ENCODE measurements at places on chromosomes 11 and 22.

DNA sequence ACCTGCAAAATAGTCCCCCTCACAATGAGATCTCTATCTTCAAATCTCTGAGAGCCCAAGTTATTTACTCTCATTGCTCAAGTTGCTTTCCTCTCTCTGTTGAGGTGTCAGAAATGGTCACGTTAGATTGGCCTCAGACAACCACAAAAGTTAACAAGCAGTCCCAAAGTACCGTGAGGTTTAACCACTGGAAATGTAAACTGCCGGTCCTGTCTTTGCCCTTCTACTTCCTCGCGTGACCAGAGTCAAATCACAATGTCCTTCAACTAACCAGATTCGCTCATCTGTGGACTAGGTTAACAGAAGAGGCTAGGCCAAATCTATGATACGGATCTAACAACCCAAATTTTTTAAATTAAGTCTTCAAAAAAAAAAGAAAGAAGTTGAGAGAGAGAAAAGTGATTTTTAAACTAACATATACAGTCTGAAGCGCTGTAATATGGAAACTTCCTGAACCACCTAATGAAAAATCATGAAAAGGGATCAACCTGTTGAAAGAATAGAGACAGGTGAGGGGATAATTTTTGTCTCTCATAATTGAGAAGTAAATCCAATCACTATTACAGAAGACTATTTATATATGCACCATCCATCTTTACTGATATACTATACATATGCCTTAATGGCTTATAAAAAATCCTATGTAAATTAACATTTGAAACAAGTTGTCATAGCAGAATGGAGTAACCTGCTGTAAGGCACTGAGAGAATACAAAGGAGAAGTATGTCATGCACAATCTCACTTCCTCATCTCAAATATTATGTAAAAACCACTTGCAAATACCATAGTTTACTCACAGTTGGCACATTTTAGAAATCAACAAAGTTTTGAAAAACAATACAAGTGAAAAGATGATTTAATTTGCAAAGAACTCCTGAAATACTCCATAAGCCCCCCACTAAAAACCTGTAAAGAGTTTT, 3.3 kb upstream of the JAML start:
- DNase-seq, result no peak

DNA sequence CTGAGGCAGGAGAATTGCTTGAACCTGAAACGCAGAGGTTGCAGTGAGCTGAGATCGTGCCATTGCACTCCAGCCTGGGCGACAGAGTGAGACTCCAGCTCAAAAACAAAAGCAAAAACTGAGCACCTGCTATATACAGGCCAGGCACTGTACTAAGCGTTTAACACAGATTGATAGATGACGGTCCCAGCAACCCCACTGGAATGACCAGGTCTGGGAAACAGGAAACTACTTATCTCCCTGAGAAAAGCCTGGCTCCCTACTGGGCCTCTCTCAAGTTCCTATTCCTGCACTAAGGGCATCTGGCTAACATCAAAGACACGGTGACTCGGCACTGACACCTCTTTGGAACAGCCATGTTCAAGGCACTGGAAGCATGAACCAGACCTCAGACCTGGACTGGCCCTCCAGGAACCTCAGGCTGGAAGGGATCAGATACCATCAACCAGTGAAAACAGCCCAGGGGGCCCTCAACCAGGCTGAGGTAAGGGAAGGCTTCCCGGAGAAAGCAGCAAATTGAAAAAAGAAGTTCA, 16.6 kb downstream of the ARAP1 start:
- DNase-seq, result no peak

- no peak for DNase-seq
Measured at GRCh38 chr22:28706845-28707244, 27.2 kb upstream of the TTC28 start.

DNA sequence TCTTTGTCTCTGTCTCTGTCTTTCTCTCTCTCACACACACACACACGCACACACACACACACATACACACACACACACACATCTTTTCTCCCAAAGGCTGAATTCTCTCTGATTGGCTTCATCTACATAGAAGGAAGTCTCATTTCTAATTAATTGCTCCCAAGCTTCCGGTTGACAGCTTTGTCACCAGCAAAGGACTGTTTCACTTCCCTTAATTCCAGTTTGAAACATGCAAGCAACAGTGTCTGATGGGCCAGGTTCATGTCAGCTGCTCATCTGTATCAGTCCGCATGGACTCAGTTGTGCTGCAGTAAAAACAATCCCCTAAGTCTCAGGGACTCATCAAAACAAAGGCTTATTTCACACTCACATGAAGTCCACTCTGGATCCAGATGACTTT, 16.2 kb upstream of the PVALB start:
- no peak for DNase-seq

DNA sequence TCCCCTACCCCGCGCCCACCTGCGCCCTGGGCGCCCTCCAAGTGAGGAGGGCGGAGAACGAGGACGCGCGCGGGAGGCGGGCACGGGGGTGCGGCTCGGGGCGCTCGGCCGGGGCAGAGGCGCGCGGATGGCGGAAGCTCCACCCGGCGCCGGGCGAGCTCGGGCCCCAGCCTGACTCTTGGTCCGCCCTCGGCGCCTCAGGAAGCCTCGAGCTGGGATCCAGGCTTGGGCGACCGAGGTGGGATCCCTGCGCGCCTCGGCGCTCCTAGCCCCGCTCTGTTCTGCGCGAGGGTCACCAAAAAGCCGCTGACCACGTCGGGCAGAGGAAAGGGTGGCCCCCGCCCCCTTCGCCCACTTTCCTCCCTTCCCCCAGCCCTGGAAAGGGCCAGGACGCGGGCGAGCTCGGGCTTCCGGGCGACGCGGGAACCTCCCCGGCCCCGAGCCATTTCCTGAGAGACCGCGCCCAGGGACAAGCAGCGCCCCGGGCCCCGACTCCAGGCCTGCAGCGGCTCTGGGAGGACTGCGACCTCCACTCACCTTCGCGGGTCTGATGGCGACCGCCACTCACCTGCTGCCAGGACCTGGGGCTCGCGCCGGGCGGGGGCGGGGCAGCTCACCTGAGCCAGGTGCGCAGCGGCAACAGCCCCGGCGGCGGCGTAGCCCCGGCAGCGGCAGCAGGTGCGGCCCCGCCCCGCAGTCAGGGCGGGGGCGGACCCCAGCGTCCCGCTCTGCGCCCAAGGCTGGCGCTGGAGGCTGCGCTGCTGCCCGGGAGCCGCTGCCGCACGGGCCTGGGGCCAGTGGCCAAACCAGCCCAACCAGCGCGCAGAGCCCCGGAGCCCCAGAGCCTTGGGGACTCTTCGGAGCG, 2.2 kb upstream of the SIGIRR start:
- no peak for DNase-seq

DNA sequence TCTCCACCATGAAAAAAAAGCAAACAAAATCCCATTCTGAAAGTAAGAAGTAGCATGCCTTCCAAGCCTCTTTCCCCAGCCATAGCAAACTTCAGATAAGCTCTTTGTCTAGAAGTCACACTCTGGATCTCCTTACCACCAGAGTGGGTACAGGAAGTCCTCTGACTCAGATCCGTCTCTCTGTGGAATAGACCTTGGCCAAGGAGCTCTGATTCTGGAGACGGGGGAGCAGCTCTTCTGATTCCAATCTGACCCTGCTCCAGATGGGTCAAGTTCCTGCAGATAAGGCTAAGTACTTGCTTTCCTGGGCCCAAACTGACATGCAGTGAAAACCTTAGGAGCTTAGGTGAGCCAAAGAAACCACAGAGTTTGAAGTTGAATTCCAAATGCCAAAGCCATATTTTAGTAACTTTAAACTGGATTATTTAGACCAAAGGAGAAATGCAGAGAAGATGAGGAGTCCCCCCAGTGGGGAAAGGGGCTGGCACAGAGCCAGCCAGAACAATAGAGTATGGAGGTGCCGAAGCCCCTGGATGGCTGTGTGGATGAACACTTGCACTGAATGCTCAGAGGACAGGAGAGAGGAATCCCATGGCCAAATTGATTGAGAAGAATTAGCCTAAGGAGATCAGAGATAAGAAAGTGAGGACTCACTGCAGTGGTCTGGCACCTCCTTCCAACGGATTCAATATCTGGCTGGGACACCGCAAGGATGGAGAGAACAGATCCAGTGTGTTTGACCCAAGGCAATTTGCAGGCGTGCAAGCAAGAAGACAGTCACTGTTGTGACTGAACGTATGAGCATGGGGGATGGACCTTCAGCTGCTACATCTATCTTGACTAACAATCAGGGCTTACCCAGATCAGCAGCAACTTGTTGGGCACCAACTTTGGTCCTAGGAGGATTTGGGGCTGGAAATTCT, 54.9 kb downstream of the ENDOD1 start:
- no peak for DNase-seq

DNA sequence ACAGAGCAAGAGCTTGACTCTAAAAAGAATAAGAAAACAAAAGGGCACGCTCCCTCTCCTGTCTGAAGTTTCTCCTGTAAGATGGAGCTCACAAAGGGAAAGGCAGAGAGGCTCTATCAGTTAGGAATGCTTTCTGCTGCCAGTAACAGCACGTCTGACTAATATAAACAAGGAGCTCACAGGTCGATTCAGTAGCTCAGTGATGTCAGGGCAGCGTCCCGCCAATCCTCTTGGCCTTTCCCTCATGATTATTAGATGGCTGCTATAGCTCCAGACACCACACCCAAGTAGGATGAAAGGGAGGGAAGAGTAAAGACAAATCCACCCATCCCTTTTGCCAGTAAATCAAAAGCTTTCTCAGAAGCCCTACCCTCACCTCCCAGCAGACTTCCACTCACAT, 51.3 kb upstream of the HMGXB4 start:
- no peak for DNase-seq

DNA sequence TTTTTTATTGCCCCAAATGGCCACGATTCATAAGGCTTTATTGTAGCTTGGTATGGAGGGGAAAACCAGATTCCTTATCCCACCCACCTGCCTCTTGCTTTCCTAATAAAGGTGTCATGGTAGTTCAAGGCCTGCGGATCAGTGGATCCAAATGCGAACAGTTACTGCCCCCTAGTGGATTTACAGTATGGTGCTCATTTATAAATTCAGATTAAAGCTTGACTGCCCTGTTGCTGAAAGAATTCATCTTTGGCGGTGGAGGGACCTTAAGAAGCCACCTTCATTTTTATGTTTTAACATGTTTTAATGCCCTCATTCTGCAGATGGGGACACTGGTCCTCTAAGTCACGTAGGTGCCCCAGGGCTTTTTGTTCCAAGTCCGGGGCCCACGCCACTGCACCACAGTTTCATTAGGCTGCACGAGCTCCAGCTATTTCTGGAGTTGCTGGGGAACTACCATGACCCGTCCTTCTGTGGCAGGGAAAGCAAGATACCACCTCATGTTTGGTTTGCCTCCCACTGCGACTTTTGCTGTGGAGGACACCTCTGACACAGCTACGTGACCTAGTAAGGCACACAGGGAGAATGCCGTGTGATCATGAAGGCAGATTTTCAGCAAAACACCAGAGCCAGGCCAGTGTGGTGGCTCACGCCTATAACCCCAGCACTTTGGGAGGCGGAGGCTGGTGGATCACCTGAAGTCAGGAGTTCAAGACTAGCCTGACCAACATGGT, 15.6 kb upstream of the INCENP start:
- DNase-seq, result no peak

GRCh38 chr22:46528121-46528610, 9.3 kb downstream of the CELSR1 start:
- no peak for DNase-seq

GRCh38 chr11:45592636-45593035, 72.8 kb downstream of the CHST1 start:
- DNase-seq, result no peak

DNA sequence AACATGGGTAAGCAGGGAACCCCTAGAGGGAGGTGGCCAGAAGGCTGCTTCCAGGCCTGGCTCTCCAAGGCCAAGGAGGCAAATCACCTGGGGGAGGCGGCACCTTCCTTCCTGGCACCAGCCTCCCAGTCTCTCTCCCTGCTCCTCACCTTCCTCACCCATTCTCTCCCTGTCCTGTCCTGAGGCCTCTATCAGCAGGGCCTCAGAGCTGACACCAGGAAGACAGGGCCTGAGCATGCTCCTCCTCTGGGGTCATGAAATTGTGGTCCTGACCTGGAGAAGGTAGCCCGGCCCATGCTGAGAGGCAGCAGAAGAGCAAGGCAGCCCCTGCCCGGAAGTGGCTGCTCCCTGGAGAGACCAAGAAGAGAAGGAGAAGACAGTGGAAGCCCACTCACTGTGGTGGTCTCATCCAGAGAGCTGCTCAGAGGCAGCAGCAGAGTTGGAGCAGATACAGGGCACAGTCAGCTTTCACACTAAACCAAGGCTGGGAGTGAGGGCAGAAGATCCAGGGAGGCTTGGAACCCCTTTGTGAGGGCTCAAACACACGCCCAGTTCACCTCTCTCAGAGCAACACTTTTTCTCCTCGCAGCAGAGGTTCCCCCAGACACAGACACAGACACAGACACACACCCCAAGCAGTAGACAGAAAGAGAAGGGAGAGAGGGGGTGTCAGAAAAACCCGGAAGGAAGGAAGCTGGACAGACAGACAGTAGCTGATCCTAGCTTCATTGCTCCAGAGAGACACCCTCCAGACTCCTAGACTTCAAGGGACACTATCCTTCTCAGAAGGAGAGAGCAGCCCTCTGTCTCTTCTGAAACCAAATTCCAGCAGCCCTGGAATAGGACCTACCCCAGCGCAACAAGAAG, 1.8 kb downstream of the BCL9L start:
- DNase-seq, result no peak

DNA sequence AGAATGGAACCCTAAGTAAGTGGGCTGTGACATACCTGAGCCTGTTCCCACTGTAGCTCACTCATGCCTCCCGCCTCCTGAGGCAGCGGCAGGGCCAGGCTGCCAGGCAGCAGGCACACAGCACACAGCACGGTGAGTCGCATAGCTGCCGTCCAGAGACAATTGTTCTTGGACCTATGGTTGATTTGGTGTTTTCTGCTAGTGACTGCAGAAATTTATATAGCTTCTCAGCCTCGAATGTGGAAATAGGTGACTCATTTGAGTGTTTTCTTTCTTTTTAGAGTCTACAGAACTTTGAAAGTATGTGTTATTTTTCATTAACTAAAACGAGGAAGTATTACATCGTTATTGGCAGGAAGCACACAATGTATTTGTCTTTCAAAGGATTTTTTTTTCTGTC, at the start of gene MMP7:
Gene MMP7, minus strand, starts transcription at position 190 of the 400 bp plus-strand sequence. Its CDS starts 47 bp downstream, at position 143.
- DNase-seq, result no peak

DNA sequence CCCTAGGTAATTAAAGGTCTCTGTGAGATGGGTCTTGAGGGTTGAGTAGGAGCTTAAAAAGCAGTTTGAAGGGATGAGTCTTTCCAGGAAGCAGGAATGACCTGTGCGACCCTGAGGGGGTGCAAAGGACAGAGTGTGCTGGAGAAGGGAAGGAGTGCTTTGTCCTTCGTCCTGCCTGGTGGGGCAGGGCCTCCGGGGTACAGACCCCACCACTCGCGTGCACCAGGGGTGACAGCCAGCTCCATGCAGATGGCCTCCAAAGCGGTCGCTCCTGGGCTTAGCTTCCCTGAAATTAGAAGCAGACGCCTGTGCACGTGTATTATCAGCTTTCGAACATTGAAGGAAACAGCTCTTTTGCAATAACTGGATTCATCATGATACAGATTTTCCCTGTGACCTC, 959.8 kb downstream of the BRD1 start:
- no peak for DNase-seq

GRCh38 chr11:13046637-13047570, 37.8 kb downstream of the RASSF10 start:
- no peak for DNase-seq

- no peak for DNase-seq
Measured at GRCh38 chr22:33909075-33909458, 11.2 kb downstream of the LARGE1 start.

GRCh38 chr11:18312663-18313420, 9.1 kb downstream of the HPS5 start:
- no peak for DNase-seq

Measured in stimulated activated CD8-positive, alpha-beta memory T cell treated with anti-CD3 and anti-CD28 coated beads, Interleukin-15, amount 100 ng/mL, for 24 hours (primary cell).